ENCODE measurements at places on chromosomes 2 and 18. TPM values are rescaled to one million over a fixed set of nuclear protein-coding genes. Genes with fewer than 3 reads are reported as not detected.

- DNase-seq = no peak
- H3K4me1 ChIP-seq = 0 out of 2 replicates have a peak, but pooled peaks cover 9% of the 10 kb centered on the region
- H3K27ac ChIP-seq = no peak overlapping the region
- peaks cover 4% of the 10 kb centered on the region for H3K27me3 ChIP-seq
- peak overlapping the region; percentile 63 for H3K4me3 ChIP-seq
- H3K36me3 ChIP-seq = no peaks in the 10 kb centered on the region
Observed at GRCh38 chr18:63137999-63138435, 181.6 kb downstream of the BCL2 start.

DNA sequence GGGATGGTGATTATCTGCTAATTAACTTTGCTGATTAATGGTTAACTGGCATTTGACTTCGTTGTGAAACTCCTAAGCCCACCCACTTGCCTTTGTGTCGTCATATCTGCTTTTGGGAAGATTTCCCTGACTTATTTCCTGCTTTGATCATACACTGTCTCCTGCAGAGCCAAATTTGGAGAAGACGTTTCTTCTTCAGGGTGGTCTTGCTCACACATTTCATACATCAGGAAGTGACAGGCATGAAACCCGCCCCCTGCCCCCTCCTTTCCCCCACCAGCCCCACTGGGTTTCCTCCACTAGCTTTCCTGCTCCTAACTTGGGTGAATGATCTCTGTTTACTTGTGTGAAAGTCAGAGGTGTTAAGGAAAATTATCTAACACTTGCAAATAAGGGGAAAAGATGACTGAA is 300.1 kb downstream of the TSN start:
- H3K27me3 ChIP-seq = no peaks in the 10 kb centered on the region
- H3K36me3 ChIP-seq = no peaks in the 10 kb centered on the region
- no peaks in the 10 kb centered on the region for H3K4me1 ChIP-seq
- no peak for DNase-seq

GRCh38 chr2:105287692-105288091 is 41.8 kb downstream of the TGFBRAP1 start:
- no peaks in the 10 kb centered on the region for H3K4me1 ChIP-seq
- no peak overlapping the region for H3K4me3 ChIP-seq
- peak; percentile 42 for DNase-seq
- no peak overlapping the region for H3K27ac ChIP-seq

DNA sequence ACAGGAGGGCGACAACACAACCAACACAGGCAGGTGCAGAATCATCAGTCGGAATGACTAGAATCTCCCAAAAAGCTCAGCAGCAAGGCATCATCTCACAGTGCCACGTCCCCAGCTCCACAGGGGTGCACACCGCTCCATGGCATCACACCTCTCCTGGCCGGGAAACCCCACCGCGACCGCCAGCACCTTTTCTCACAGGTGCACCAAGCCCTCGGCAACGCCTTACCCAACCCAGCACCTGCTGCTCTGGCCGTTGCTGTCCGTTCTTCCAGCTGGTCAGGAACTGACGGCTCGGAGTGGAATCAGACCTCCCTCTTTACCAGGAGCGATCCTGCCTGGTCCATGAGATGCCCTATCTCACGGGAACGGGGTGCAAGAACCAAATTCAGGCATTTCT is 61.3 kb downstream of the ZNF516 start:
- H3K27ac ChIP-seq = no peak overlapping the region
- H3K27me3 ChIP-seq = no peaks in the 10 kb centered on the region
- peaks cover 15% of the 10 kb centered on the region for H3K4me1 ChIP-seq

- peaks cover 62% of the 10 kb centered on the region for H3K4me1 ChIP-seq
- H3K4me3 ChIP-seq = no peak overlapping the region
- H3K36me3 ChIP-seq = no peaks in the 10 kb centered on the region
- peak overlapping the region; percentile 8 for H3K27ac ChIP-seq
Observed at GRCh38 chr2:203678971-203679370, 27.5 kb upstream of the CD28 start.

- no peaks in the 10 kb centered on the region for H3K36me3 ChIP-seq
- H3K4me3 ChIP-seq = no peak overlapping the region
- no peak overlapping the region for H3K27ac ChIP-seq
- no peaks in the 10 kb centered on the region for H3K4me1 ChIP-seq
Observed at GRCh38 chr18:39053571-39053970, 1488.0 kb upstream of the CELF4 start.

DNA sequence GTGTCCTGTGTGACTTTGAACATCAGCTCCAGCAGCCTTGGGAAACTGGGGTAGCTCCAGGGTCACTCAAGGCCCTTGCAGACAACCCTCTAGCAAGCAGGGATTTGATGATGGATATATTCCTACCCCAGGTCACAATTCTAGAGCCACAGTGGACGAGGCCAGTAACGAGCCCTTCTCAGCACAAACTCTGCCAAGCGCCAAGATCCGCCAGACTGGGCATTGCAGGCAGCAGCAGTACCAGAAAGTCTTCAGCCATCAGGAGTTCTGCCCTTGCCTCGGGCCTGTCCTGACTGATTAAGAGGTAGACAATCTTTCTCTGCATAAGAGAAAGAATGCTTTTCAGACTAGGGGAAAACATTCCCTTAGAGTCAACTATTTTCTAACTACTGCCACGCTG is 259.1 kb downstream of the FBXO15 start:
- no peak overlapping the region for H3K27ac ChIP-seq
- no peaks in the 10 kb centered on the region for H3K36me3 ChIP-seq
- H3K4me3 ChIP-seq = no peak overlapping the region

FTCDNL1 gene
- 0.13 TPM for total RNA-seq

DCAF17 gene
- 14.4 TPM for total RNA-seq

PRSS56 gene
- not detected for total RNA-seq

PROM2 gene
- 0.22 TPM for total RNA-seq

Measured in GM23248 (cell line).